ENCODE measurements at places on chromosomes 6 and 20.

- no peak for DNase-seq
These were observed 88.4 kb upstream of the RSPO3 start for GRCh38 chr6:127030111-127030510.

GRCh38 chr20:3454831-3455230 is 16.0 kb upstream of the ATRN start:
- no peak for DNase-seq

- DNase-seq, result no peak
These were observed 151.3 kb upstream of the NT5E start for GRCh38 chr6:85298553-85298952.

DNA sequence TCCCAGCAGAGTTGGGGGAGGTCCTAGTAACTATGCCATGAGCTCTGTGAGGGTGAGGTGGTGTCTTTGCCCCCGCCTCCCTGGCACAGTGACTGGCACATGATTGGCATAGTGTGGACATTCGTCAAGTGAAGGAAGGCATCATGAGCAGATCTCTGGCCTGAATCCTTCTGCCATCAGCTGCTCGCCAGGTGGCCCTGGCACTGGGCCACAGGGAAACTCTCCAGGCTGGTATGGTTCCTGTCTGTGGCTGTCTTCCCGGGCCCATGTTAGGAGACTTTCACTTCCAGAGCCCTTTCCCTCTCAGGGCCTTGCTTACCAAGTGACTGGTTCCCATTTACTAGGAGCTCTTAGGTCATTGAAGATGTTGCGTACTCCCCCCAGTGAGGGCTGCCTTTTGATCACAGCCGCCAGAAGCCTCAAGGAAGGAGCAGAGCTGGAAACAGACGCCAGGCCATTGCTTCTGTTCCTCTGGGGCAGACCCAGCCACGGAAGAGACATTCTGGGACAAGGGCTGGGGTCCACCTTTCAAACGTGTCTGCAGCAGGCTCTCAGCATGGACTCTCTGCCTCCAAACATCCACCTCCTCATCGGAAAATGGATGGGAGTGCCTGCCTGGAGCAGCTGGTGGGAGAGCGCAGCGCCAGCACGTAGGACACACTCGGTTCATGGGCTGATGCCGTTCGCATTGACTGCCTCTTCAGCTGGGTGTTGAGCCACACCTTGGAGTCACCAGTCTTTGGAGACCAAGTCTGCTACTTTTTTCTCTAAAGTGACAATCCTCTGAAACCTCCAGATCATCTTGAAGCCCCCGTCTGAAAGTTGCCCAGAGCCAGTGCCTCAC is 67.2 kb downstream of the PTPN1 start:
- DNase-seq, result no peak

DNA sequence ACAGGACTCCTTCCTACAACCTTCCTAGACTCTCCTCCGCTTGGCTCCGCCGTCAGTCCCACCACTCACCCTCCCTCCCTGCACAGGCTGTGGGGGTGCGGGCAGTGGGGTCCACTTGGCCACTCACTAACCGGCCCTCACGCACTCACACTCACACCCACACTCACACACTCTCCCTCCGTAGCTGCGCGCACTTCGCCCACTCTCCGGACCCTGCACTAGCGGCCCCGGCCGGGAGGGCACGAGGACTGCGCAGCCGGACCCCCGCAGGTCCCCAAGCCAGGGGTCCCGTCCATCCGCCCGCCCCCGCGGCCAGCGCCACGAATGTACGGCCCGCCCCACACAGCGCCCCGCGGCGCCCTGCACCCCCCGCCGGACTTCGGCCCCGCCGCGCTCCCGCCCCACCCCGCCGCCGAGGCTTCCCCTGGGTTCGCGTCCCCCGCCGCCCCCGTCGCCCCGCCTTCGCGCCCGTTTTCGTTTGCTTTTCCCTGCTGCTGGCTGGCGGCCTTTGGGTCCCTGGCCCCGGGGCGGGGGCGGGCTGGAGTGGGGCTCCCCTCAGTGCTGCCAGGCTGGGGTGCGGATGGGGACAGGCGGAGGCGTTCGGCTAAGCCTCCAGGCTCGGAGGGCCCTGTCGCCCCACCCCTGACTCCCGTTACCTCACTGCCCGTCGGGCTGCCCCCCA is 23.0 kb upstream of the SLC22A7 start:
- no peak for DNase-seq

DNA sequence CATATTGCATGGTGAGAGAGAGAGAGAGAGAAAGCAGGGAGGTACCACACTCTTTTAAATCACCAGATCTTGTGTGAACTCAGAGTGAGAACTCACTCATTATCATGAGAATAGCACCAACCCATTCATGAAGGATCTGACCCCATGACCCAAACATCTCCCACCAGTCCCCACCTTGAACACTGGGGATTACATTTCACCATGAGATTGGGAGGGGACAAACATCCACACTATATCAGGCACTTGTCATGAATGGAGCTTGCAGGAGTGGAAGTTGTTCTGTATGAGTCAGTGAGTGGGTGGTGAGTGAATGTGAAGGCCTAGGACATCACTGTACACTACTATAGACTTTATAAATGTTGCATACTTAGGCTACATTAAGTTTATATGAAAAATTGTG is 47.7 kb upstream of the RNF182 start:
- no peak for DNase-seq

- DNase-seq, result no peak
These were observed 11.2 kb upstream of the SERPINB6 start for GRCh38 chr6:2982426-2983117.

GRCh38 chr20:46592580-46593362 is 42.3 kb upstream of the OCSTAMP start:
- DNase-seq, result no peak

DNA sequence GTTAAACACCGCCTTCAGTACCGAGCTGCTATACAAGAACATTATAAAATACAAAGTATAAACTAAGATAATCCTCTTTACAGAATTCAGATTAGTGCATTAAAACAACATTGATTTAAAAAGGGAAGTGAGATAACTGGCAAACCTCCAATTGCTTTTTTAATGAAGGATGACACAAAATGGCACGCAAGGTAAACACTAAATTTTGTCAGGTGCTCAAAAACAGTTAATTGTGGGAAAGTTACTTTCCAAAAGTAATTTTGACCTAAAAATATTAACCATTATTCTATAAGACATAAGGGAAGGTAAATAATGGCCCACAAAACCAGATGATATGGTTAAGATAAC is 53.3 kb downstream of the STX7 start:
- no peak for DNase-seq

DNA sequence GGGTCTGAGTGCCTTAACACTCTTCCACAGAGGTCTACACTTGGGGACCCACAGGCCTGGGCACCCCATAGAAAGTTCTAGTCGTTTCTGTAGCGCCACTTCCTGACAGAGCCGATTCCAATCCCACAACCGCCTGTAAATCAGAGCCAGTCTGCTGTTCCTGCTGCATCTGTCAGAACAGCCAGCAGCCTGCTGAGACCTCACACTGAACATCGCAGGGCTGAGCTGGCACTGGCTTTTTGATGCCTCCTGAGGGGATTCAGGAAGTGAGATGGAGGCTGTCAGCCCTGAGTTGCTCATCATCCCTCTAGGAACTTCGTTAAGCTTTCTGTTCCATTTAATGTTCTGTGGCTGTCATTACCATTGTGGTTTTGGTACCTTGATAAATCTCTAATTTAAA is 48.9 kb downstream of the DCBLD1 start:
- DNase-seq, result no peak

- no peak for DNase-seq
These were observed 738.2 kb downstream of the CD109 start for GRCh38 chr6:74434171-74434570.

GRCh38 chr6:36924131-36924530 is 30.4 kb upstream of the PI16 start:
- no peak for DNase-seq

- no peak for DNase-seq
These were observed 54.5 kb upstream of the TAGAP start for GRCh38 chr6:159099276-159099675.

GRCh38 chr6:31272836-31273626 is 1.1 kb upstream of the HLA-C start:
- DNase-seq, result no peak

- no peak for DNase-seq
These were observed 727 bp downstream of the EDEM2 start for GRCh38 chr20:35146299-35146919.

DNA sequence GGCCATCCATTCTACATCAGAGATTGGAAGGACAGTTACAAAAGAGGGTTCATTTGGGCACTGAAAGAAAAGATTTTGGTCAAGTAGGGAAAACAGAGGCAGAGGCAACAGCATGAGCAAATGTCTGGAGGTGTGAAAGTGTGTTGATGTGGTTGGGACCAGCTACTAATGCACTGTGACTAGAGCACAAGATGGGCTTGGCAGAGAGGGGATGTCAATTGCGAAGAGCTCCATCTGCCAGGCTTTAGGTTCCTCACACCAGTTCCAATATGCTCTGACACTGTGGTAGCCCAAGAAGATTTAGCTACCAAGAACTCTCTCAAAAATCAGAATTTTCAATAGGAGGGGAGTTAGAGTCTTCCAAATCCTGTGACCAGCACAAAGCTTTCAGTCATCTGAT is 42.1 kb downstream of the TRAF3IP2 start:
- no peak for DNase-seq

DNA sequence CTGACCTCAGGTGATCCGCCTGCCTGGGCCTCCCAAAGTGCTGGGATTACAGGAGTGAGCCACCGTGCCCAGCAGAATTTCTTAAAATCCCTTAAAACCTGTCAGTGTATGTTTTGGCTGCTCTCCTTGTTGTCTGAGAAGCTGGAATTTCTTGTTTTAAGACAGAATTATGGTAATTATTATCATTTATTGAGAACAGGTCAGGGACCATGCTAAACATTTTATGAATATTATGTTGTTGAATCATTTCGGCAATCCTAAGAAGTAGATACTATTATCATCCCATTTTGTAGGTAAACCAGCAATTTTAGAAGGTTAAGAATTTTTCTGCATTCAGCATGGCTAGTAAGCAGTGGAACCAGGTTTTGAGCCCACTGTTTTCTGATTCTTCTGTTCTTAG is 86.1 kb upstream of the AKIRIN2 start:
- DNase-seq, result no peak

Data from effector CD4-positive, alpha-beta T cell (primary cell).